ENCODE measurements at places on chromosomes 16 and 17.

GRCh38 chr16:68233835-68234187, 2.1 kb downstream of the ESRP2 start:
- DNase-seq = no peak

- no peak for DNase-seq
These were observed 8.9 kb upstream of the HOXB2 start for GRCh38 chr17:48553826-48554225.

DNA sequence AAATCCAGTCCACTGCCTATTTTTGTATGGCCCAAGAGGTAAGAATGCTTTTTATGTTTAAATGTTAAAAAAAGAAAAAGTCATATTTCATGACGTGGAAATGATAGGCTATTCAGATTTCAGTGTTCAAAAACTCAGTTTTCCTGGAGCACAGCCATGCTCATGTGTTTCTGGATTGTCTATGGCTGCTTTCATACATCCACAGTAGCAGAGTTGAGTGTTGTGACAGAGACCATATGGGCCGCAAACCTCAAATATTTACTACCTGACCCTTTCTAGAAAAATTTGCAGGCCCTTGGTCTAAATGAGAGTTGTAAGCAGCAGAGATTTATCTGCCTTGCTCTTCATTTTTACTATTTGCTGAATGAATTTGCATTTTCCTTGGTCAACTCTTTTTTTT, 264.1 kb downstream of the CBLN1 start:
- DNase-seq = no peak

- DNase-seq = no peak
These were observed 23.3 kb downstream of the ZNF75A start for GRCh38 chr16:3328643-3329042.

DNA sequence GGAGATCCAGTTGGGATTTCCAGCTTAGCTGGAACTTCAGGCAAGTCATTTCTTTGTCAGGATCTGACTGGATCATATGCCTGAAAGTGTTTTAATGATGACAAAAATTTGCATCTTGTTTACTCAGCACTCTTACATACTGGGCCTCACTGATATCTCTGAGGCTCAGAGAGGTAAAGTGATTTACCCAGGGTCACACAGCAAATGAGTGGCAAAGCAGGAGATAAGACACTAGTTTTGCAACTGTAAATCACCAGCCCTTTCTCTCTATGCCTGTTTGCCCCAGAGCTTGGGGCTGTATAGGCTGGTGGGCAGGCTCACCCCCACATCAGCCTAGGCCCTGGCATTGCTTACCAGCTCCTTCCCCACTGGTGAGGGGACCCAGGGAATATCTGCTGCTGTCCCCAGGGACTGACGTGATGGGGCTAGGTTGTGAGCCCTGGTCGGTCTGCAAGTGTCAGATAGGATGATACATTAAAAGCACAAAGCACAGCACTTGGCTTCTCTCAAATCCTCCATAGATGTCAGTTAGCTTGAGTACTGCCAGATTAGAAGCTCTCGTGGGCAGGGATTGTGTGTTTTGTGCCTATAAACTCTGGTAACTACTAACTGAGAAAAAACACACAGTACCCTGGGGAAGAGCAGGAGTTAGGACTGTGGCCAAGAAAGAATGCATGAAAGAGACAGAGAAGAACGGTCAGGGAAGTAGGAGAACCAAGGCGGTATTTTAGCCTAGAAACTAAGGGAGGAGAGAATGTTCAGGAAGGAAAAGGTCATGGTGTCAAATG, 165.4 kb downstream of the COPRS start:
- no peak for DNase-seq

DNA sequence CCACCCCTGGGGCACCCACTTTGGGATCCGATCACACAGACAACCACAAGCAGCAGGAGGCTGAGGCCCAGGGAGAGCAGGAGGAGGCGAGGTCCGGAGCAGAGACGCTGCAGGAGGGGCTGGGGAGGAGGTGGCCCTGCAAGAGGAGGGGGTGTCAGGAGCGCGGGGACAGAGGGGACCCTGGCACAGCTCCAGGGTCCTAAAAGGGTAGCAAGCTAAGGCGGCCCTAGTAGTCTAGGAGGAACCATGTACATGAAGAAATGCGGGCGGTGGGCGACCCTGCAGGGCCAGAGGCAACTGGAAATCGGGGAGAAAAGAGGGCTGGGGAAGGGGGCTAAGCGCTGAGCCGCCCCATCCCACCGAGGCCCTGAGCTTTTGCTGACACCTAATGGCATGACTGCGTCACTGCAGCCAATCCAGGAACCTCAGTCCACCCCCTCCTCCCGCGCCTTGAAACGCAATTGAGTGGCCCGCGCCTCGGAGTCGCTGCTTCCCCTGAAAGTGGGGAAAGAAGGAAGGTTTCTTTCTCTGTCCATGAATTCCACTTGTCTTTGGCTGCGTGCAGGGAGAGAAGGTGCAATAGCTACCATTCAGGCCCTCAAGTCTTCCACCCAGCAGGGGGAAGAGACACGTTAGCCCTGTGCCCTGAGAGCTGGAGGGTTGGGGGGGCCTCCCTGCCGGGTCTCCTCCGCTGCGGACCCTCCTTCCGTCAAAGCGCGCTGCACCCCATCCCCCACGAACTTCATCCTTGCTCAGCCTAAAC, 1.8 kb downstream of the ASGR1 start:
- DNase-seq = peak; percentile 63

GRCh38 chr17:1455291-1455796, 688 bp downstream of the CRK start:
- peak; percentile 59 for DNase-seq

GRCh38 chr17:54860617-54861470, 39.8 kb upstream of the TOM1L1 start:
- DNase-seq = peak; percentile 64

DNA sequence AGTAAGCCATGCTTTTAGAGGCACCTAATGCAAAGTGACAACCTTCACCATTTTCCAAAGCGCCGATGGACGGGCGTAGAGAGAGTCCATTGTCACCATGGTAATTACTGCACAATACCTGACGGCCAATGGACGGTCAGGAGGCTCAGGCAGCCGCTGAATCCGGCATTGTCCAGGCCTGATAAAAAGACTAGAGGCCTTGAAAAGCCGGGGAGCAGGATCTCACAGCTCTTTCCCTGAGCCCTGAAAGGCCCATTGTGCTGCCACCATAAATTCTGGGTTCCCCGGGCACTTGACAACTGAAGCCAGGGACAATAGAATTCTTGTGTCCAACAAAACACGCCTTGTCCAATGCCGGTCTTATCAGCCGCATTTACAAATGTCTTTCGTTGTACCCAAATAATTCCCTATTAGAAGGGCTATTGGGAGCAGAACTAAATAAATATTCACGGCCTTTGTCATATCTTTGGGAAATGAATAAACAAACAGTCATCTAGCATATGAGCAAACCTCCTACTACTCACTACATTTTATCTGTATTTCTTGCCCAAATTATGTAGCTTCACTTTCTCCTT, 62.4 kb downstream of the CDH11 start:
- no peak for DNase-seq

DNA sequence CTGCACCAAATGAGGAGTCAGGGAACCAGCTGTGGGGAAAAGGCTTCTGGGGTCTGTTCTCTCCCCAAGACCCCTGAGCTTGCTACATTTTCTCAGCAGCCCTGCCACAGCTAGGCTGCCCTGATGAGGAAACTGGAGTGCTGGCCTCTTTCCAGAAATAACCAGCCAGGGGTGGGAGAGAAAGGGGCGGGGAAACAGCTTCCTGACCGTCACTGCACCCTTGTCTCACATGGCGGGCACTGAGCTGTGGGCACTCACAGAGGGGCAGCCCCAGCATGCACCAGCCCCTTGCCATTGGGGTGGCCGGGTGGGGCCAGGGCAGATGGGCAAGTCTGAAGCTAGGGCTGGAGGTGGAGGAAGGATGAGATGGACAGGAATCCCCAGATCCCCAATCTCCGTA, 2.9 kb downstream of the SRL start:
- DNase-seq = no peak

DNA sequence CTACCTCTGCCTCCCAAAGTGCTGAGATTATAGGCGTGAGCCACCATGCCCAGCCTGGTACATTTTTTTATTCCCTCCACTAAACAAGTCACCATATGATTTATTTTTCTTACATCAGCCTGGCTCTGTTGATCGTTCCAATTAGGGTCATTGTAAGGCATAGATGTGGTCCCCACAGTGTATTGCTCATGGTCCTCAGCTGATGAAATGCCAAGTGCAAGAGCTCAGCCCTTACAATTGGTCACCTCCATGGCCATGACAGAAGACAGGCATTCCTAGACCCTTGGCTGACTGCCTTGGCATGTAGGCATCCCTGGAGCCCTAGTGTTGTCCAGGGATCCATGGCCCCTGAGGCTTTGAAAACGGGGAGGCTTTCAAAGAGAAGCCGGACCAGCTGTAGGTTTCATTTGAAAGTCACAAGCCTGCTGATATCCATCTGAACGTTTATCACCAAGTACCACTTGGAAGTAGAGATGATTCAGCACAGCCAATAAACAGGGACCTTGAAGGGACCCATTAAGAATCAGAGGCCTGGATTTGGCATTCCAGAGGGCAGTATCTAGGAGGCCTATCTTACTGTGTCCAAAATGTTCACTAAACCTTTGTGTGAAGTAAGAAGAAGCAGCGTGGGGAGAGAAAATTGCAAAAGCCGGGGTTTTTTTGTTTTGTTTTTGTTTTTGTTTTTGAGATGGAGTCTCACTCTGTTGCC, 20.6 kb upstream of the PRKCA start:
- no peak for DNase-seq

- peak; percentile 6 for DNase-seq
These were observed 47.6 kb upstream of the CBFA2T3 start for GRCh38 chr16:89024546-89025060.

GRCh38 chr17:37317867-37318266, 57.9 kb upstream of the C17orf78 start:
- DNase-seq = no peak

GRCh38 chr17:58189436-58190146, 2.9 kb upstream of the EPX start:
- no peak for DNase-seq

DNA sequence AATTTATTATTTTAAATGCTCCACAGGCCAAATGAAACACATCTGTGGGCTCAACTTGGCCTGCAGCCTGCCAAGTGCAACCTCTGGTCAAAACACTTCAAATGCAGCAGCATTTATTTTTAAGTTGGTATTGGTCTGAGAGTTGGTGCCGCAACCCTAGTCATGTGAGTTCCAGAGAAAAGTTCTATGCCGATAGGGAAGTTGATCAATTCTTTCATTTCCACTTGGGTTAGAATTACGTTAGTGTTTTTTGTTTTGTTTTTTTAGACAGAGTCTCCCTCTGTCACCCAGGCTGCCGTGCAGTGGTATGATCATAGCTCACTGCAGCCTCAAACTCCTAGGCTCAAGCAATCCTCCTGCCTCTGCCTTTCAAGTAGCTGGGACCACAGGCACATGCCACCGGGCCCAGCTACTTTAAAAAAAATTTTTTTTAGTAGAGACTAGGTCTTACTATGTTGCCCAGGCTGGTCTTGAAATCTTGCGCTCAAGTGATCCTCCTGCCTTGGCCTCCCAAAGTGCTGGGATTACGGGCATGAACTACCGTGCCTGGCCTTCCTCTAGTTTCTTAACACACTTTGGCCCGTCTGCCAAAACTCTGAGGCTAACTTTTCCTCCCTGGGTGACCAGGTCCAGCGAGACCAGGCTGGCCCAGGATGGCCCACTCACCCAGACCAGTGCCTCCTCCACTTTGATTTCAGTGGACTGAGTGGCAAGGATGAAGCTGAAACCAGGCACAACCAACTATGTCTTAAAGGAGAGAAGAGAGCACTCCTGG, 221.1 kb downstream of the MRTFB start:
- no peak for DNase-seq

- DNase-seq = peak; percentile 93
These were observed at the start of gene MRPL58 for GRCh38 chr17:75012346-75013091. MRPL58 (plus strand) TSS chr17:75012670; CDS start chr17:75012687, 17 bp downstream.

DNA sequence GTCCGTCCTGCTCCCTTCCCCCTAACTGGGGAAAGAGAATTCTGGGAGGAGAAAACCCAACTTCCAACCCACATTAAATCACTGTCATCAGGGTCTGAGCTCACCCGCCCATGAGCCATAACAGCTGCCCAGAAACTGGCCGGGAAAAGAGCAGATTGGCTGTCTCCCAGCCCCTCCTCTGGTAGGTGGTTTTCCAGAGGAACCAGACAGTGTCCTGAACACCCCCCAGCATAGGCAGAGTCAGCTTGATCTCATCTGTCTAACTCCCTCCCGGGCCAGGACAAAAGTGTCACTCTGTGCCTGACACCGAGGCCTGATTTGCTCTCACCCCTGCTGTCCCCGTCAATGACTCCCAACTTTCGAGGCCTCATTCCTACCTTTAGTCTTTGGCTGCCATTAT, 197.0 kb downstream of the AXIN2 start:
- DNase-seq = no peak

DNA sequence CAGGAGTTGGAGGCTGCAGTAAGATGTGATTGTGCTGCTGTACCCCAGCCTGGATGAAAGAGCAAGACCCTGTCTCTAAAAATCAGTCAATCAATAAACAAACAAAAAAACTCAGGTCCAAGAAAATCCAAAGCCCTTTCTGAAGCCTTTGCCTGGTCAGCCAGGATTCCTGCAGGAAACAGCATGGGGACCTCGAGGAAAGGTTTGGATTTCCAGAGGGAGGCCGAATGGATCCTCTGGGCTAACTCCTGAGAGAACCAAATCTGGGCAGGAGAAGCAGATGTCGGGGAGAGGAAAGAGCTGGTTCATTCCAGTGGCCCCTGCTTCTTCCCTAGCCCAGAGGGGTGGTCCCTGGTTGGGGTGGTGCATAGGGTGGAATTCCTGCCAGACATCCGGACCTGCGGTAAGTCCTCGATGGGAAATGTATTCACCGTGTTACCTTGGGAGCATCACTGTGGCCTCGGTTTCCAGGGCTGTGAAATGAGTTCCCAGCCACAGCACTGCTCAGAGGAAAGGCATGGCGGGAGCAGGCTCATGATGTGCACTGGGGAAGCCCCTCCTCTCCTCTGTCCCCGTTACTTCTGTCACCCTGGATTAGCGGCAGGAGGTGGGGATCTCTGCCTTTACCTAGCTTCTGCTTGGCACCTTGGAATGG, 75.1 kb downstream of the CYLD start:
- no peak for DNase-seq

DNA sequence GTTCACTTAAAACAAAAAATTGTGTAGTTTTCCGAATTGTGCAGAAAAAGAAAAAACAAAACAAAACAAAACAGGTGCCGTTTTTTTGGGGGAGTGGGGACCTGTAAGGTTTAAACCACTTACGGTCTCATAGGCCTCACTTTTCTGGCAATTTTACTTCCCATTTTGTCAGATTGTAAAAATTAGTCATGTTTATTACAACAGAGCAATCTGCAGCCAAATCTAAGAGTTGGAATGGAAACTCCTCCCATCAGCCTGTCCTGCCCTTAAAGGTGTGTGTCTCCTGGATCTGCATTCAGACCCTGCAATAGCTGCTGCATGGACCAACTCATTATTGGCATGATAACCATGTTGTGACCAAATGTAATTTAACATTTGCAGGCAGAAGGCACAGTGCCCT, 8.2 kb upstream of the SALL1 start:
- no peak for DNase-seq

All from BE2C (cell line).